Peyer's patch (tissue), 4 donors: ENCODE measurements at places on chromosomes 1 and 21.
A peak's percentile ranks its signal among the peaks of the same experiment; 100 is the strongest.

- DNase-seq: no peak
These were observed 140.0 kb downstream of the SLC45A1 start for GRCh38 chr1:8457760-8458381.

DNA sequence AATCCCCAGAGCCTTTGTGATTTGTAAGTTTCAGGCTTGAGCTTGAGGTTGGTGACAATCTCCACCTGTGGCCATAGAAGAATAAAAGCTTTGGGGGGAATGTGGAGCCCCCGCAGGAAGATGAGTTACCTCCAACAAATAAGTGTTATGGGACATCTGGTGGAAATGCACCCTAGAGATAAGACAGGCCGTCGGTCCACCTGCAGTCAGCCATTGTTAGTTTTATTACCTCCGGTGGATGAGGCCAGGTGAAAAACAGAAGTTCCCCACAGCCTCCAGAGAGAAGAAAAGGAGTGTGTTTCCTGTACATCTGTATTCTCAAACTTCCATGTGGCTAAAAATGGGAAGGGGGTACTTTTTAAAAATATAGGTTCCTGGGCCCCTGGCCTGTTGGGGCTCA lies 137.4 kb downstream of the KAZN start:
- DNase-seq: no peak

GRCh38 chr1:235423214-235423652 lies 56.0 kb downstream of the TBCE start:
- DNase-seq: no peak

DNA sequence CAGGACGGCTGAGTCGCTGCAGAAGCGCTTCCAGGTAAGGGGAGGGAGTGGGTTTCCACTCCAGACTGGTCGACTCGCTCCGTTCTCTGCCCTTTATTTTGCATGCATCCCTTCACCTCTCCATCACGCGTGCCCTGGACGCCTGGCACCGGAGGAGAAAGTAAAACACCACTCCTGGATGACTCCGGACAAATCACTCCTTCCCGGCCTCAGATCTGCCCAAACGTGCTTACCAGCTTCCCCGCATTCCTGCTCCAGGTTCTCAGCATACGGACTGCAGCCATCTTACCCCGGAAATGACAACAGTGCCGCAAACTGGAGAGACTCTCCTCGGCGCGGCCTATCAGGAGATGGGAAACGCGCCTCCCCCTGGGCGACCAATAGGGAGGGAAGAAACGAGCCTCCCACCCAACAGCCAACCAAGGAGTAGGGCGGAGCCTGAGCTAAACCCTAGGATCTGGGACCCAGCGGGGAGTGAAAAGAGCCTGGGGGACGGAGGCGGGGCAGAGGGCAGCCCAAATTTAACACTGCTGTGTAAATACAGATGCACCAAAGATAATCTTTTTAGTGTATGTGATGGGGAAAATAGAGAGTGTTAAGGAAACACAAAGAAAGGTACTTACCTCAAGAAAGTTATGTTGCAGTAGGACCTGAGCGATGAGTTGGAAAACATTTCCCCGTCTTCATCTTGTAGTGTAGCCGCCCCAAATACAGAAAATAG lies at the start of gene DBT:
Gene DBT, minus strand, starts transcription at position 298 of the 721 bp plus-strand sequence. Its CDS starts 14 bp downstream, at position 284.
- peak; percentile 95 for DNase-seq

DNA sequence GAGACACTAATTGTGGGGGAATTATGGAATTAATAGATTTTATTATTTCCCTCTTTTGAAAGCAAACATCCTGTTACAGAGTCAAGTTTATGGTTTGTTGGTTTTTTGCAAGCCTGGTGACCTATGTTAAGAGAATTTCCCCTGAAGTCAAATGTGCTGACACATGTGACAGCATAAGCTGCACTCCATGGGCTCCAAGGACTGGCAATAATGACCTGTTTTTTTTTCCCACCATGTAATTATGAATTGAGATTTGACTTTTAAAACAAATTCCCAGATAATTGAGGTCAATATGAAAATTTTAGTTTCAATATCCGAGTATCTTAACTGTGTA lies 242.5 kb upstream of the SGIP1 start:
- no peak for DNase-seq

DNA sequence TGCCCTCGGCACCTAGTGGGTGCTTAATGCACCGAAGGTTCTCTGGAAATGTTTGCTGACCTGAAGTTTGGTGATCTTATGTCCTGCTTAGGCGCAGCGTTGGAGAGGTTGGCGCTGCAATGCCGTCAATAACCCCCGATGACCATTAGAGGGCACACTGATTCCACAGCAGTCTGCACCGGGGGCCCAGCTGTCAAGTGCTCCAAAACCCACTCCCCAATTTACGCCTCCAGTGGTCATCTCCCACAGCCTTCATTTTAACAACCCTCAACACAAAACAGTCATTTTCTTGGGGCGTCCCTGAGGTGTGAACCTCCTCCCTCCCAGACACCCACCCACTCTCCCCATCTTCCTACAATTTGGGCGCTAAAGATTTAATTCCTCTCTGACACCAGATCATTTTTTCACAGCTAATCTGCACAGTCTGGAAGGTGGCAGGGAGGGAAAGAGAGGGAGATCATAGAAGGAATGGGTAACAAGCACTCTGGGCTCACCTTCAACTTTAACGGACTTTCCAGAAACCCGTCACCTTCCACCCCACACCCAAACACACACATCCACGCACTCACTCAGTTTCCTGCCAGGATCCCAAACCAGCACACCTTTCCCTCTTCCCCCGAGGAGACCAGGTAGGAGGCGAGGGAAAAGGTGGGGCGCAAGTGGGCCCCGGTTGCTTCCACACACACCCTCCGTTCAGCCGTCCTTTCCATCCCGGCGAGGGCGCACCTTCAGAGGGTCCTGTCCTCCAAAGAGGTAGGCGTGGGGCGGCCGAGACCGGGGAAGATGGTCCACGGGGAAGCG lies 570 bp upstream of the NPR1 start:
- DNase-seq: peak; percentile 70

DNA sequence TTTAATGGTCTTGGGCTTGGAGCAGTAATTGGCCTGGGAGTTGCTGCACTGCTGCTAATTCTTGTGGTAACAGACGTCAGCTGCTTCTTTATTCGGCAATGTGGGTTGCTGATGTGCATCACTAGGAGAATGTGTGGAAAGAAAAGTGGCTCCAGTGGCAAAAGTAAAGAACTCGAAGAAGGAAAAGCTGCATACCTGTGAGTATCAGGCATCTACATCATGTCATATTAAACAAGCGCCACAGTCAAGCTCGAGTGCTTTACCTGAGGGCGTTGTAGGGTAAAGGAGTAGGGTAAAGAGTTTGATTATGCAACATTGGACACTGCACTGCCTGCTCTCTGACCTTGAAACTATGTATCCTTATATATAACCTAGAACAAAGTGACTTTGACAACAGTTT lies 510.6 kb downstream of the NCAM2 start:
- no peak for DNase-seq

DNA sequence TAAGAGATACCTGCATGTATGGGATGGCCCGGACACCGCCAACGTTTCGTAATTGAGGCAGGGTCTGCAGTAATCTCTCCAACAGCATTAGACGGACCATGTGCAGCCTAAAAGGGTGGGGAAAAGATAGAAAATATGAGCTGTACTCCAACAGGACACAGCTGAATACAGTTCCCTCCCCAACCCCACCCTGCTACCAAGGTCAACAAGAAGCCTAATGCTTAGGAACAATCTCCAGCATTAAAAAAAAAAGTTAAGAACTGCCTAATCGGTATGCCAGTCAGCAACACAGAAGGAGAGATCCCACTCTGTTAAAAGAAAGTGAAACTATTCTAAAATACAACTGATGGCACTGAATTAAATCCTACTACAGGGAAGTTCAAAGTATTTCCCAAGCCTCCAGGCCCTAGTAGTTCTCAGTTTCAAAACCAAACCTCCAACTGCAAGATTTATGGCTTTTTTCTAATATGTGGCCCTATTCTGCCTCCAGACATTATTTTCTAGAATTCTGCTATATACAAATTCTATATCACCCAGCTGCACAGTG lies 81.0 kb downstream of the UBR4 start:
- DNase-seq: no peak

- DNase-seq: no peak
These were observed 97.0 kb downstream of the GIPC2 start for GRCh38 chr1:78142736-78143135.

DNA sequence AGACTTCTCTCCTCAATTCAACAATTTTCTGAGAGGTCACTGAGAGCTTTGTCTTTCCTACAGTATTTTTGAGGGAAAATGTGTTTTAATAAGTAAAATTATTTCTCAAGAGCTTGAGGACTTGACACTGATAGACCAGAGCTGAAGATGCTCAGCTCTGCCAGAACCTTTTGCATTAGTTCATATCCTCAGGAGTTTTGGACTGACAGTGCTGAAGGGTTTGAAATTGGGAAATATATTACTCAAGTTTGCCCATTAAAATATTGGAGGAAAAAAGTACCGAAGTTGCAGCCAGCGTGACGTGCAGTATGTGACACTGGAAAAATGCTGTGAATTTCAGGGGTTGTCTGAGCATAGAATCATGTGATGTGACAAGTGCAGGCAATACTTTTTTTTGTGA lies 346.6 kb upstream of the DPYD start:
- no peak for DNase-seq

GRCh38 chr1:57337623-57338022 lies 86.2 kb downstream of the DAB1 start:
- no peak for DNase-seq

DNA sequence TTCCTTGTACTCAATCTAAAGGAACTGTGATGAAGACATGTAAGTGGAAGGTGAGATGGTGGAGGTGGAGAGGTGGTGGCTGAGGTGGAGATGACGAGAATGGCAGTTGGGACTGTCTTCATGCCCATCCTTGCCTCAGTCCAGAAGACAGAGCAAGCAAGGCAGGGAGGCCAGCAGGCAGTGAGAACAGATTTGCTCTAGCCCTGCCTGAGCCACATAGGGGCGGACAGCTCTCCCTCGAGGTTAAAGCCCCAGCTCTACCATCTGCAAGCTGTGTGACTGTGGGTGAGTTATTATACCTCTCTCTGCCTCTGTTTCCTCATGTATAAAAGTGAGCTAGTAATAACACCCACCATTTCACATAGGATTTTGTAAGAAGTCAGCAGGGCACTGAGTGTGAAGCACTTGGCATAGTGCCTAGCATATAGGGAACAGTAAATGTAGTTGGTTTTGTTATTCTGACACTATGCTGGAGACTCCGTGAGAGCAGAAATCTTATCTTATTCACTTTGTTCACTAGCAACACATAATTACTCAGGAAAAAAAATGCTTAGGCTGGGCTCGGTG lies 4.8 kb upstream of the FAM110D start:
- no peak for DNase-seq

GRCh38 chr1:243587823-243588560 lies 262.1 kb downstream of the AKT3 start:
- DNase-seq: no peak

DNA sequence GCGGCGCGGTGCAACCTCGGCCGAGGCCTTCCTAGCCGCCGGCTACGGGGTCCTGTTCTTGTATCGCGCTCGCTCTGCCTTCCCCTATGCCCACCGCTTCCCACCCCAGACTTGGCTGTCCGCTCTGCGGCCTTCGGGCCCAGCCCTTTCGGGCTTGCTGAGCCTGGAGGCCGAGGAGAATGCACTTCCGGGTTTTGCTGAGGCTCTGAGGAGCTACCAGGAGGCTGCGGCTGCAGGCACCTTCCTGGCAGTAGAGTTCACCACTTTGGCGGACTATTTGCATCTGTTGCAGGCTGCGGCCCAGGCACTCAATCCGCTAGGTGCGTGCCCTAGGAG lies 379 bp downstream of the PPCS start:
- peak; percentile 83 for DNase-seq

- DNase-seq: no peak
These were observed 452.9 kb downstream of the LMO4 start for GRCh38 chr1:87781554-87781953.

- no peak for DNase-seq
These were observed 759 bp downstream of the GPR157 start for GRCh38 chr1:9128166-9128519.
